Activated CD4-positive, alpha-beta T cell treated with anti-CD3 and anti-CD28 coated beads, Interleukin-2, amount 10 ng/mL, durations not matched to agents 24 days and 14 days (primary cell): ENCODE measurements at places on chromosomes 7 and 10. TPM values are rescaled to one million over a fixed set of nuclear protein-coding genes. Genes with fewer than 3 reads are reported as not detected.
A peak's percentile ranks its signal among the peaks of the same experiment; 100 is the strongest.

Gene C7orf57
- total RNA-seq, result 0.14 TPM in 2 replicates

Gene AOAH
- total RNA-seq, result 17.6 and 17.8 TPM in 2 replicates

GRCh38 chr7:91598791-91599190 lies 281.7 kb downstream of the MTERF1 start:
- DNase-seq, result no peak
- no peaks in the 10 kb centered on the region for H3K27me3 ChIP-seq
- H3K4me1 ChIP-seq, result no peaks in the 10 kb centered on the region
- H3K27ac ChIP-seq, result no peak overlapping the region

- peaks cover 29% of the 10 kb centered on the region for H3K4me1 ChIP-seq
- H3K36me3 ChIP-seq, result peaks cover 5% of the 10 kb centered on the region
- H3K4me3 ChIP-seq, result no peak overlapping the region
- H3K27me3 ChIP-seq, result peaks cover 32% of the 10 kb centered on the region
These were observed 2.9 kb upstream of the MLLT10 start for GRCh38 chr10:21531164-21531563.

DNA sequence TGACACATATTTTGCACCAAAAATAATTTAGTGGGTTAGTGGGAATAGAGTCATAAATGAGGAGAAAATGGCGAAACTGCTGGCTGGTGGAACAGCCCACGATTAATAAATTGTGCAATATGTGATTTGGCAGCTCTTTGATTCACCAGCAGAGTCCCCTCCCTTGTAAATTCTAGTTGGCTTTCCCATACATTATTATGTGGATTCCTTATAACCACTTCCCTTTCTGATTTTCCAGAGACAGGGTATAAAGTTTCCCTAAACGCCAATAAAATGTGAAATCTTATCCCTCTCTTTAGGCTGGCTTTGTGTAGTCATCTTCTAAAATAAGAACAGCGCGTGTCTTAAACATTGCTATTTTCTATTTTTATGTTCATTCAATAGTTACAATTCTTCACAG lies 149.4 kb upstream of the FERD3L start:
- H3K4me1 ChIP-seq, result no peaks in the 10 kb centered on the region
- H3K36me3 ChIP-seq, result no peaks in the 10 kb centered on the region
- H3K27me3 ChIP-seq, result no peaks in the 10 kb centered on the region
- no peak for DNase-seq
- no peak overlapping the region for H3K27ac ChIP-seq

DNA sequence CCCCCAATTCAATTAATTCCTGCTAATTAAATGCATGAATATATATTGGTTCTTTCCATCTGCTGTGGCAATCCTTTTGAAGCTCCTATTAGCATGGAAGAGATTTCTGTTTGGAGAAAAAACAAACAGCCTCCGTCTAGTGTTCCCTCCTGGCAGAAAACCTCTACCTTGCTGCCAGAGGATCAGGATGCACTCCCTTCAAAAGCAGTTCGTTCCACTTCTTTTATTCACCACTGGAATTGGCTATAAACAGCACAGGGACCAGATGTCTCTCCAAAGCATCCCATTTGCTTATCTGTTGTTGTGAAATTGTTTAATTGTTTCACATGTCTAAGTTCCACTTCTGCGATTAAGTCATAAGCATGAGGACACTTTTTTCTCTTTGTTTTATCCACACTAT lies 77.8 kb upstream of the PTN start:
- no peaks in the 10 kb centered on the region for H3K4me1 ChIP-seq
- no peaks in the 10 kb centered on the region for H3K27me3 ChIP-seq
- no peak overlapping the region for H3K27ac ChIP-seq
- no peaks in the 10 kb centered on the region for H3K36me3 ChIP-seq
- DNase-seq, result no peak

DNA sequence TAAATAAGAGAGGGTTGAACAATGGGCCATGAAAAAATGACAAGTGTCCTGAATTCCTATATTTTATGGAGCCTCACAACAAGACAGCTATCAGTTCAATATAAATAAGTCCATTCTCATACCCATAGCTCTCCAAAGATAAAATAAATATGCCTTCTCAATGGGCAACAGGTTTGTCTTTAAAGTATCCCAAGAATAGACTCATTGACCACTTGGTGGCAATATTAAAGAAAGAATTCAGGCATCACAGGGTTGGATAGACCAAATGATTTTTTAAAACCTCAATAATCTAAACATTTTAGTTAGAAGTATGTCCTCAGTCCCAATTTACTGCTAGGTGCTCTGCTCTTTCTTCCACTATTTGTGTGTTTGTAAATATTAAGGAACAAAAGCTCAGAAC lies 165.1 kb upstream of the WNT16 start:
- DNase-seq, result no peak
- no peaks in the 10 kb centered on the region for H3K4me1 ChIP-seq
- H3K4me3 ChIP-seq, result no peak overlapping the region
- peaks cover 4% of the 10 kb centered on the region for H3K27me3 ChIP-seq
- no peak overlapping the region for H3K27ac ChIP-seq

DNA sequence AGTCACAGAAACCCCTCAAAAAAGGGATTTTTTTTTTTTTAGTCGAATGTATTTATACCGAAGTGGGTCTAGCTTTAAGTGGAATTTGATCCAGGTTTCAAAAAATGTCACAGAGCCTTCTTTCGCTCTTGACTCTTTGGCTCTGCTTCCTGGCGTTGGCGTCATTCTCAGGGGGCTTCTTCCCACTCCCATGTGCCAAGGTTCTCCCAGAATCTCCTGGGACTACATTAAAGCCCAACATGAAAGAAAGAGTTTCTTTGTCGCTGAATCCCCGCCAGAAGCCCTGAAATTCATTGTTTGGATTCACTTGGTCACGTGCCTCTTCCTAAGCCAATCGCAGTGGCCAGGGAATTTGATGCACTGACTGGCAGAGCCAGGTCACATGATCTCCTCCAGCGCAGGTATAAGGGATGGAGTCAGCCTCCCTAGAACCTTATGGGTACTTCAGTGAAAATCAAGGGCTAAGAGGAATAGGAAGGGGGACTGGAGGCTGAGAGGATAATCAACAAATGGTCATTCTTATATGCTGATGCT lies 101.2 kb downstream of the RPS24 start:
- peaks cover 6% of the 10 kb centered on the region for H3K27me3 ChIP-seq
- H3K27ac ChIP-seq, result no peak overlapping the region
- H3K4me3 ChIP-seq, result no peak overlapping the region
- DNase-seq, result no peak

GRCh38 chr10:17200001-17200911 lies 1.2 kb downstream of the TRDMT1 start:
- H3K4me1 ChIP-seq, result peaks cover 28% of the 10 kb centered on the region
- DNase-seq, result no peak
- peak overlapping the region; percentile 95 for H3K4me3 ChIP-seq
- H3K36me3 ChIP-seq, result no peaks in the 10 kb centered on the region
- no peaks in the 10 kb centered on the region for H3K27me3 ChIP-seq

GRCh38 chr10:96306516-96306915 lies 2.3 kb downstream of the DNTT start:
- H3K27ac ChIP-seq, result no peak overlapping the region
- no peak overlapping the region for H3K4me3 ChIP-seq
- no peaks in the 10 kb centered on the region for H3K36me3 ChIP-seq
- peaks cover 24% of the 10 kb centered on the region for H3K27me3 ChIP-seq

DNA sequence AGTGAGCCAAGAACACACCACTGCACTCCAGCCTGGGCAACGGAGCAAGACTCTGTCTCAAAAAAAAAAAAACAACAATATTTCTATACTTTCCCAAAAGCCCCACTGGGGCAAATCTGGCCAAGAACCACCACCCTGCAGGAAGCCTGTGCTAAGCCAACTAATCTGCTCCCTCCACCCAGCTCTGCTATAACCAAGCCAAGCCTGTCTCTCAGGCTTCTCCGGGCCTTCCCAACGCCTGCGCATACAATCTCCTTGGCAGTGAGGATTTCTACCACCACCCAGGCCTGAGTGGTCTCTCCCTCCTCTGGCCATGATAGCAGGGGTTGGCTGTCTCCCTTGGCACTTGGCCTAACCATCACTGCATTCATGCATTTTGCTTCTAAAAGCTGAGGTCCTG lies 14.2 kb downstream of the DDX56 start:
- peaks cover 10% of the 10 kb centered on the region for H3K27me3 ChIP-seq
- H3K4me1 ChIP-seq, result no peaks in the 10 kb centered on the region
- H3K4me3 ChIP-seq, result no peak overlapping the region
- DNase-seq, result no peak
- no peak overlapping the region for H3K27ac ChIP-seq

DNA sequence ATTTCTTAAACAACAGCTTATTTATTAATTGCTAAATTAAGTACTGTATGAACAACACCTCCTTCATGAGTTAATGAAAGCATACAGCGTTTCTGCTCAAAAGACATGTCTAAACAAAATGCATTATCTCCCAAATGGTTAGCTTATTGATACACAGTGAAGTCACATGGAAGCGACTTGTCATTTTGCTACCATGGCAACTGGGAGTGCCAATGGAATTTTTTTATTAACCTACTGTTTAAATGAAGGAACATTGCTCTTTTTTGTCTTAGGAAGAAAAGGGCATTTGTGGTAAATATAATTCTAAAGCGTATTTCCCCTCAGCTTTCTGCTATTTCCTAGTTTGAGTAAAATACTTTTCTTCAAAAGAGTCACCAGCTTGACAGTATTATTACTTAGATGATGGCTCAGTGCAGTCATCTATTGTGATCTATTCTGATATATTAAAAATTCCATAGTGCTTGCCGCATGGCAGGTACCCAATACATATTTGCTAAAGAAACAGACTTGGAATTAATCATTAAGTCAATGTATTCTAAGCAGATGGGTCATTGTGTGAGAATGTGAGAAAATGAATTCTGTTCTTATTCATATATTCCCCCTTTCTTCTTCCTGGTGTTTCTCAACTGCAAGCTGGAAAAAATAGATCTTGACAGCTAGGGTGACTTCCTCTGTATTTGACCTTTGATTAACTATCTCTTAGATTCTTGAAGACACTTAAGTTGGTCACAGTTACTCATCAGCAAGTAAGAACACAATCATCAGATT lies 818.3 kb downstream of the MAGI2 start:
- no peaks in the 10 kb centered on the region for H3K4me1 ChIP-seq
- H3K36me3 ChIP-seq, result no peaks in the 10 kb centered on the region
- no peak for DNase-seq
- no peak overlapping the region for H3K4me3 ChIP-seq
- H3K27me3 ChIP-seq, result no peaks in the 10 kb centered on the region

- no peak overlapping the region for H3K27ac ChIP-seq
- no peak overlapping the region for H3K4me3 ChIP-seq
- H3K4me1 ChIP-seq, result no peaks in the 10 kb centered on the region
- DNase-seq, result no peak
- H3K36me3 ChIP-seq, result no peaks in the 10 kb centered on the region
These were observed 1180.4 kb downstream of the CNTNAP2 start for GRCh38 chr7:147296986-147297385.

DNA sequence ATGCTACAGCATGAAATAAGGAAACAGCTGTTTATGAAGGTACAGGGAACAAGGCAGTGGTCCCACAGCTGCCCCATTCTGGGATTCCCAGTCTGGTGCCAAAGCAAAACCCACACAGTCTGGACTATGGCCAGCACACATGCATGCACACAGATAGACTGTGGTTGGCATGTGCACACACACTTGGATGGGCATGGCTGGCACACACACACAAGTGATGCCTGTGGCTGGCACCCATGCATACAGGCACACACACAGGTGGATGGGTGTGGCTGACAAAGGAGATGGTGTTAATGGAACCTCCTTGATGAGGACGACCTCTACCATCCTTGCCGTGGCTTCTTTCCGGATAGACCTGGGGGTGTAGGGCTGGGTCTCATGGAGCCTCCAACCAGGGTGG lies 114.0 kb upstream of the LYZL2 start:
- no peak for DNase-seq
- H3K27me3 ChIP-seq, result no peaks in the 10 kb centered on the region
- peaks cover 32% of the 10 kb centered on the region for H3K4me1 ChIP-seq
- peaks cover 3% of the 10 kb centered on the region for H3K36me3 ChIP-seq
- H3K27ac ChIP-seq, result no peak overlapping the region

DNA sequence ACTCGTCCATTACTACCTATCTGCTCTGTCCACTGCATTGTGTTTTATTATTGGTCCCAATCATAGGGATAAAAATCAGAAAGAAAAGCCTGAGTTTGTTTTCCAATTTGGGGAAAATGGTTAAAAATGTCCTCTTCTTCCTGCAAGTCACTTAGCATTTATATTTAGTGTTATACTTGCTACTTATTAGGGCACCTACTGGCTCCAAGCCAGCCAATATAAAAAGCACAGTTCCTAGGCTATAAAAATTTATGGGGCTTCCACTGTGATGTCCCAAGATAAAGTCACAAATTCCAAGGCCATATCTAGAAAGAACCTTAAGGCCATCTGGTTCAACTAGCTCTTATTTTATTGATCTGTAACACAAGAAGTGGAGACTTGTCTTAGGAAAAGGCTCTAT lies 3.2 kb downstream of the SLC35B4 start:
- H3K36me3 ChIP-seq, result peaks cover 2% of the 10 kb centered on the region
- H3K27ac ChIP-seq, result no peak overlapping the region
- peaks cover 30% of the 10 kb centered on the region for H3K4me1 ChIP-seq
- H3K27me3 ChIP-seq, result no peaks in the 10 kb centered on the region
- no peak for DNase-seq

DNA sequence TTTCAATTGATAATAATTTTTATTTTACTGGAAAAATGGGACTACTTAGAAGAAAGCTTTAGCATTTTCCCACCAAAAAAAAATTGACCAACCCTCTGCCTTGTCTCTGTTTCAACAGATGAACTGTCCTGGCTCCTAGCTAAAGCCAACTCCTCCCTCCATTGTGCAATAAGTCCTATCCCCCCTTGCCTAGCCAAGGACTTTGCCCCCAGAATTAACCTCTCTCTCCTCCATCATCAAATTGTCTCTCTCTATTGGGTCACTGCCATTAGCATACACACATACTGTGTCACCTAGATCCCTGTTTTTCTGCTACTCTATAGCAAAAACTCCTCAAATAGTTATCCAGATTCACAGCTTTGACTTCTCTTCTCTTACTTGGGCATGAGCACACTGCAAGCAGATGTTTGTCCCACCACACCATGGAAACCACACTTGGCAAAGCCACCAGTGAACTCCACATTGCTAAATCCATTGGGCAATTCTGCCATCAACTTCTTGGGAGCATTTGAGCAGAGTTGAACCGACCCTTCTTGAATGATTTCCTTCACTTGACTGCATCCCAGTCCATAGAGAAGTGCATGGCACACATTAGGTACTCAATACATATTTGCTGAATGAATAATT lies 91.4 kb upstream of the NEBL start:
- no peak for DNase-seq
- H3K36me3 ChIP-seq, result no peaks in the 10 kb centered on the region
- H3K4me1 ChIP-seq, result no peaks in the 10 kb centered on the region
- no peak overlapping the region for H3K27ac ChIP-seq

DNA sequence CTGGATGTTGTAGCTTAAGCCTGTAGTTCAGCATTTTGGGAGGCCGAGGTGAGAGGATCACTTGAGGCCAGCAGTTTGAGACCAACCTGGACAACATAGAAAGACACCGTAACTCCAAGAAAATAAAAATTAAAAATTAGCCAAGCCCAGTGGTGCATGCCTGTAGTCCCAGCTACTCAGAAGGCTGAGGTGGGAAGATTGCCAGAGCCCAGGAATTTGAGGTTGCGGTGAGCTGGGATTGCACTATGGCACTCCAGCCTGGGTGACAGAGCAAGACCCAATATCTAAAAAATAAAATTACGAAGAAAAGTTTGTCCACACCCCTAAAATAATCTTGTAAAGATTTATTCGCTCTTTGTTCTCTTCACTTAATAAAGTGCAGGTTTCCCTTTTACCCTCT lies 951.0 kb downstream of the TYW1 start:
- DNase-seq, result no peak
- H3K27ac ChIP-seq, result no peak overlapping the region
- no peak overlapping the region for H3K4me3 ChIP-seq
- no peaks in the 10 kb centered on the region for H3K4me1 ChIP-seq

Gene AHR
- total RNA-seq, result 28.2 and 30.7 TPM in 2 replicates

Gene A1CF
- total RNA-seq, result not detected in 2 replicates
